GM23248 (cell line): ENCODE measurements at places on chromosomes 5 and 9. TPM values are rescaled to one million over a fixed set of nuclear protein-coding genes. Genes with fewer than 3 reads are reported as not detected.

Gene ARRDC1
- 26.9 and 37.1 TPM in 2 replicates for total RNA-seq

Gene KIF20A
- 26.0 and 27.3 TPM in 2 replicates for total RNA-seq

Gene SMARCA2
- 47.4 and 78.9 TPM in 2 replicates for total RNA-seq

Gene GARNL3
- total RNA-seq: 0.13 and 0.43 TPM in 2 replicates

Gene SH3RF2
- total RNA-seq: not detected in 2 replicates

Gene TTC1
- total RNA-seq: 39.9 and 46.8 TPM in 2 replicates

Gene KCNV2
- not detected in 2 replicates for total RNA-seq

Gene CEMIP2
- 29.3 and 40.4 TPM in 2 replicates for total RNA-seq

Gene PCDHGC3
- total RNA-seq: 44.6 and 53.1 TPM in 2 replicates

Gene SLC27A4
- total RNA-seq: 22.9 and 30.9 TPM in 2 replicates

Gene CDKN2B
- total RNA-seq: 5.3 and 10.6 TPM in 2 replicates

Gene PCDHB11
- total RNA-seq: 0.38 and 1.2 TPM in 2 replicates

Gene ADRB2
- total RNA-seq: 0.65 TPM in 1 of 2 replicates, not detected in the other

Gene PPP2CA
- 184 and 193 TPM in 2 replicates for total RNA-seq

Gene PLCXD3
- 0.13 and 0.22 TPM in 2 replicates for total RNA-seq

Gene PRUNE2
- 6.8 and 8.8 TPM in 2 replicates for total RNA-seq

Gene SLC30A5
- total RNA-seq: 66.8 and 69.6 TPM in 2 replicates

Gene SLCO6A1
- total RNA-seq: not detected in 2 replicates

Gene LRRTM2
- 0.11 and 0.38 TPM in 2 replicates for total RNA-seq

Gene TMEM215
- not detected in 2 replicates for total RNA-seq

Gene TEK
- 7.1 and 10.2 TPM in 2 replicates for total RNA-seq

Gene ARL10
- 8.3 and 8.9 TPM in 2 replicates for total RNA-seq

Gene IFNA13
- not detected in 2 replicates for total RNA-seq

Gene RGS7BP
- total RNA-seq: 0.11 TPM in 1 of 2 replicates, not detected in the other

Gene CRHBP
- total RNA-seq: not detected in 2 replicates

Gene PCDHGA1
- total RNA-seq: 0.38 and 1.8 TPM in 2 replicates

Gene ELP1
- 24.1 and 27.8 TPM in 2 replicates for total RNA-seq

Gene ABCA2
- 33.2 and 49.4 TPM in 2 replicates for total RNA-seq

Gene ARHGEF28
- total RNA-seq: 8.9 and 9.6 TPM in 2 replicates

Gene PCA3
- not detected in 2 replicates for total RNA-seq

Gene PCDH12
- 0.13 TPM in 1 of 2 replicates, not detected in the other for total RNA-seq

Gene GADD45G
- total RNA-seq: 0.54 TPM in 1 of 2 replicates, not detected in the other

Gene IQGAP2
- not detected in 2 replicates for total RNA-seq

Gene FAM200C
- total RNA-seq: 2.8 and 7.1 TPM in 2 replicates

Gene ACOT12
- not detected in 2 replicates for total RNA-seq

Gene HARS2
- 29.7 and 32.8 TPM in 2 replicates for total RNA-seq

Gene FLT4
- total RNA-seq: 0.76 TPM in 1 of 2 replicates, not detected in the other

Gene MPDZ
- 29.2 and 31.9 TPM in 2 replicates for total RNA-seq

Gene ATOX1
- 52.2 and 126 TPM in 2 replicates for total RNA-seq

Gene TJP2
- total RNA-seq: 8.6 and 22.0 TPM in 2 replicates

Gene GABRG2
- not detected in 2 replicates for total RNA-seq

Gene SHISAL2B
- not detected in 2 replicates for total RNA-seq

Gene PCDHGA12
- total RNA-seq: 8.6 and 10.9 TPM in 2 replicates

Gene SLC6A18
- total RNA-seq: not detected in 2 replicates

Gene ALDOB
- total RNA-seq: not detected in 2 replicates

Gene IL13
- not detected in 2 replicates for total RNA-seq

Gene PHAX
- total RNA-seq: 85.7 and 86.5 TPM in 2 replicates

Gene OBP2B
- total RNA-seq: not detected in 2 replicates

Gene EDIL3
- 16.3 and 24.1 TPM in 2 replicates for total RNA-seq

Gene ECM2
- total RNA-seq: 4.5 and 5.4 TPM in 2 replicates
